ENCODE measurements at places on chromosomes 2 and 18.

DNA sequence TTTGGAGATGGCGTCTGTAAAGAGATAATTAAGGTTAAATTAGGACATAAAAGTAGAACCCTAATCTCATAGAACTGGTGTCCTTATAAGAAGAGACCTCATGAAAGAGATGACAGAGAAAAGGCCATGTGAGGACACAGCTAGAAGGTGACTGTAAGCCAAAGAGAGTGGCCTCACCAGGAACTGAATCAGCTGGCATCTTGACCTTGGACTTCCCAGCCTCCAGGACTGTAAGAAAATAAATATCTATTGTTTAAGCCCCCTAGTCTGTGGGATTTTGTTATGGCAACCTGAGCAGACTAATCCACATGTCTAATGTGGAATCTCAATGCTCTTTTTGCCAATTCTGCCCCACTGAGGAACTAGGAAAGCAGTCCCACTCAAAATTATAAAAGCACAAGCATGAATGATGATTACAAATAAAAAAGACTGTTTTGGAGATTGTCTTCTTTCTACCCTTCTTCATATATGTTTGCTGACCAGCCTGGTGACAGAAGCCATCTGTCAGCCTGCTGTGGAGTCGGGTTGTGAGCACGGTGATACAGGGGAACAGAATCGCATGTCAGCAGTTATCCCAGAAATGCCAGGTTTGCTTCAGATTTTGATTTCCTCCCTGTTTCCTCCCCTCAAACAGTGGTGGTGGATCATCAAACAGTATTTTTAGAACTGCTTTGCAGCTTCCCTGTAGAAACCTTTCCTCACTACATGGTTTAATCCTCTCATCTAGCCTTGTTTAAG, 54.2 kb downstream of the INPP4A start:
- no peak for DNase-seq

GRCh38 chr2:205768815-205769494, 86.7 kb downstream of the NRP2 start:
- DNase-seq, result no peak

GRCh38 chr2:161713706-161714105, 89.5 kb downstream of the SLC4A10 start:
- DNase-seq, result no peak

DNA sequence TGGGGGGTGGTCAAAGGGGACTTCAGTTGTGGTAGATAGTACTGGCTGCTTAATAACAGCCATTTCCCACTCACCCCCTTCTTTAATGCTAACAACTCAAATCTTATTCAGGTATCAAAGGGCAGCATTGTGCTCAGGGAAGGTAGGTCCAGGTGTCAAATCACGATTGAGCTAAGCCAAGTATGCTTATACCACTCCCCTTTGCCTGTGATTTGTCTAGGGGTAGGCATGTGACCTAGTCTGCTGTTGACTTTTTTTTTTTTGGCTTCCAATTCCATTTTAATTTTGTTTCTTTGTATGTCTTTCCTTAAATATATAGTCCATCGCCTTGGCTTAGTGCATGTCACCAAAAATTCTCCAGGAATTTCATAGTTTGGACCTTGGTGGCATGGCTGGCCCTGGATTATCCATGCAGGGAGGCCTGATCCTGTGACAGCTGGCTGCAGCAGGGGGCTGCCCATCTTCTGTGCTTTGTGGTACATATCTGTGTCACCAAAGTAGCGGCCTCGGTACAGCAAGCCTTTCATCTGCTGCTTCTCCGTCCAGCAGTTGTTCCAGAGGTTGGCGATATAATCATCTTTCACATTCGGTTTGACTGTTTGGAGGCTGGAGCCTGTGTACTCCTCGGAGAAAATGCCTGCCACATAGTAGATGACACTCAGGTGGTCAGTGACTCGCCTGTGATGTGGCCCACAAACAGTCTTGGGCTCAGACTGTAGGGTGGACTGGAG, 68.1 kb upstream of the SPRED2 start:
- DNase-seq, result no peak

GRCh38 chr2:168034616-168035015, 212.8 kb downstream of the STK39 start:
- no peak for DNase-seq

DNA sequence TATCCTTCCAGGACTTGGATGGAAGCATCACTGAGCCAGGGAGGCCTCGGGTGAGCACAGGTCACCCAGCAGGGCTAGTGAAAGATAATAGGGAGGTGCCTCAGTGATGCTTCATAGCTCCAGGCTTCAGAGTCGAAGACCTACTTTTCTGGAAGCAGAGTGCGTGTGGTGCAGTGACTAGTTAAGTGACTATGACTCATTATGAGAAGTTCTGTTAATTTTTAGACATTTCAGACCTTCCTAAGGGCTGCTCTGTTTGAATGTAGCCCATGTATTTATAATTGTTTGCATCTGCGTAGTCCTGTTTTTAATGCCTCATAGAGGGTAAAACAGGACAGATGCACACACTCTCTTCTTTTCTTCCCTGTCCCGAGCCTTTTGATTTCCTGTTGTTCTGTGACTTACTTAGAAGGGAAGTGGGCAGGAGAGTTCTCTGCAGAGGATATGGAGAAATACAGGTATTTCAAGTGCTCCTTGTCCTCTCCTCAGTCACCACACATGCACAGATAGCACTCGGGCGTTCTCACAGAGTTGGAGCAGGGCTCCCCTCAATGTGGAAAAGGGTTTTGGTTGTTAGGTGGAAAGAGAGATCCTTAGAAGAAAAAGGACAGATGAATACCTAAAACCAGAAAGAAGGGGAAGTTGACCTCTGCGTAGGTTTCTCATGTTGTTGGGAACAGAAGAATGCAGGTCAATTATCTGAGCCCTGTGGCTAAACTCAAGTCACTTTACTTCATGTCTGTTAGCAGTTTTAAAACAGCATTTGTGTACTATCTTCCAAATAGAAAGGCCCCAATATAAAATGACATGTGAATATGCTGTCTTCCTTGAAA, 34.7 kb downstream of the RALB start:
- peak; percentile 12 for DNase-seq
